ENCODE measurements at places on chromosomes 2 and 18. TPM values are rescaled to one million over a fixed set of nuclear protein-coding genes. Genes with fewer than 3 reads are reported as not detected.

The NT5DC4 gene
- total RNA-seq, result not detected

The LCLAT1 gene
- total RNA-seq, result 17.6 TPM

The PSTPIP2 gene
- total RNA-seq, result 14.3 TPM

The SERPINB12 gene
- total RNA-seq, result not detected

The MAP3K19 gene
- not detected for total RNA-seq

The RNF152 gene
- 0.39 TPM for total RNA-seq

The AQP12A gene
- total RNA-seq, result not detected
